GM06990 (cell line): ENCODE measurements at places on chromosomes 3 and 15.

DNA sequence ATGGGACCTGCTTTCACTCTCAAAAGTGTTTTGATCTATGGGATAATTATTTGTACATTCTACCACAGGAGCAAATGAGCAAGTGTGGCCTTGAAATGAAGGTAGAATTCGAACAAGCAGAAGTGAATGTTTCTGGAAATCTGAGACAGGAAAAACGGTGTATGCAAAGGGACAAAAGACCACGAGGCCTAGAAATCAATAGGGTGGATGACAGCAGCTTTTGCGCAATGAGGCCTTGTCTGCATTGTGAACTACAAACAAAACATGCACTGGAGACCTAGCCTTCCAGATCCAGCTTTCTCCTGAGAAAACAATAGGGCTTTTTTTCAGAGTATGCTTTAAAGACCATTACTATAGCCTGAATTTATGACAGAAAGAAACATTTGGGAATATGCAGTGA lies 1137.0 kb downstream of the ROBO2 start:
- DNase-seq, result no peak

DNA sequence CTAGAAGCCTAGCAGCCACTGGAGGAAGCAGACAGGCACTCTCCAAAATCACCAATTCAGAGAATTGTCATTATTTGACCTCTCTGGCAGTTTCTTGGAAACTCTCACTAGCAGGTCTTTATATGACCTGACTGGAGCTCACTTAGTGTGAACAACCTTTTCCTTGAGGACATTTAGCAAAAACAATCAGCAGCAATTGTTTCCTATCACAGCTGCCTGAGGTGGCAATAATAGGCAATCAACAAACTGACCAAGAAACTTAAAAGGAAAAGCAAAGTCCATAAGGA lies 162.4 kb upstream of the STT3B start:
- DNase-seq, result no peak

- DNase-seq, result no peak
Observed at GRCh38 chr15:51672913-51673857, 8.1 kb upstream of the SCG3 start.

DNA sequence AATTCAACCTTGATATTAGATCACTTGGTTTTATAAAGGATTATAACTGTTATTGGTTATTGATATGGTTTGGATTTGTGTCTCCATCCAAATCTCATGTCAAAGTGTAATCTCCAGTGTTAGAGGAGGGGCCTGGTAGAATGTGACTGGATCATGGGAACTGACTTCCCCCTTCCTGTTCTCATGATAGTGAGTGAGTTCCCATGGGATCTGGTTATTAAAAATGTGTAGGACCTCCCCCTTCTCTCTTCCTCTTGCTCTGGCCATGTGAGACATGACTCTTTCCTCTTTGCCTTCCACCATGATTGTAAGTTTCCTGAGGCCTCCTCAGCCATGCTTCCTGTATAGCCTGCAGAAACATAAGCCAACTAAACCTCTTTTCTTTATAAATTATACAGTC lies 136.0 kb upstream of the UBE2E2 start:
- DNase-seq, result no peak

DNA sequence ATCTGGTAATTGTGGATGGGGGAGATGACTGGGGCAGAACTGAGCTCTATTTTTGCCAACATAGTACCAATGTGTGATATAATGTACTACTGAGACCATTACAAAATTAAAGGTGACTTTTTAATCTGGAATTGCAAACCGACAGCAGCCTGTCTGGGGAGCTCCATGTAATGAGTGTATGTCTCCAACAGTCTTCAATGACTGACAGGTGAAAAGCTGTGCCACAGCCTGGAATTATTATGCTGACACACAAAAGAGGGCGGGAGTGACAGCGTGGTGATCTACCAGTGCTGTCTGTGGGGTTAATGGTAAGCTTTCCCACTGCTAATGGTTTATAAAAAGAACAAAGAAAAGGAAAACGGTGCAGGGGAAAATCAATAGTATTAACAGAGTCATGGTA lies 143.4 kb downstream of the CLSTN2 start:
- DNase-seq, result no peak

DNA sequence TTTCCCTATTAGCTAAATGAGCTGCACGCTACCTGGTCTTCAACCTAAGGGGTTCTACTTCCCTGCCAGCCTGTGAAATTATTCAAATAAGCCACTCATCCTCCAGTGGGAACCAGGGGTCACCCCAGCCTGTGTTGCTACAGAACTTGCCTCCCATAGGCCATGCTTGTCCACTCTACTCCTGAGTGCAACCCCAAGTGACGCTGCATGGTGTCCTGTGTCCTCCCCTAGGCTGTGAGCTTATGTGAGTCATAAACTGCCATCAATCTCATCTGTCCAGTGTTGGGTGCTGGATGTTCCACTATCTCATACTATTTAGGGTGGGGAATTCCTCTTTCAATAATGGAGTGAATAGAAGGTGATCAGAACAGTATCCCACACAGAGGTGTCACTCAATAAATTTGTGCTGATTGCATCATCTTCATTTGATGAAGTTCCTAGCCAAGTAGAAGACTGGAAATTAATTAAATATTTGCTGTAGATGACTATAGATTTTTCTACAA lies 49.8 kb upstream of the SSR3 start:
- no peak for DNase-seq

- DNase-seq, result no peak
Observed at GRCh38 chr3:56324473-56324872, 143.8 kb downstream of the ERC2 start.

DNA sequence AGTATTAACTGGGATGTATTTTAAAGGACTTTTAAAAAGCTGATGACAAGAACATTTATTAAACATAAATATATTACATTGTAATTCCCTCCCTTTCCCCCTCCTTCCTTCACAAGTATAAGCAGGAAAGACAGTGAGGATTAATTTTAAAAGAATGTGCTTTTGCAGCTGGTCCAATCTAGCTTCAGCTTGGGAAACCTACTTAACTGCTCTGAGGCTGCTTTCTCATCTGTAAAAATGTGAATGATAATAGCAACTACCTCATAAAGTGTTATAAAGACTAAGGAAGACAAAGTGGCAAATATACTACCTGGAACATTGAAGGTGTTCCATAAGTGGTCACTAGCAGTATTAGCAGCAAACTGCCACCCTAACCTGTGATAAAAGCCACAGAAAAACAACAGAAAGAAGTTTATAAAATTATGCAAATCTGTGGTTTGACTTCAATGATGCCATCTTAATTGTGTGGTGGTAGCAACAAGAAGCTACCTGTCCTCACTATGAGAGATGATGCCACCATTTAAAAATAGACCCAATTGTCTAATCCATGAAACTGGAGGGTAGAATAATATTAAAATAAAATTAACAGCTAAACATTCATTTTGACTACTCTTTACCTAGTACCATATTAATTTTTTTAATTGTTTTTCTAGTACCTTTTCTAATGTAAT lies 20.0 kb downstream of the DHX36 start:
- no peak for DNase-seq

DNA sequence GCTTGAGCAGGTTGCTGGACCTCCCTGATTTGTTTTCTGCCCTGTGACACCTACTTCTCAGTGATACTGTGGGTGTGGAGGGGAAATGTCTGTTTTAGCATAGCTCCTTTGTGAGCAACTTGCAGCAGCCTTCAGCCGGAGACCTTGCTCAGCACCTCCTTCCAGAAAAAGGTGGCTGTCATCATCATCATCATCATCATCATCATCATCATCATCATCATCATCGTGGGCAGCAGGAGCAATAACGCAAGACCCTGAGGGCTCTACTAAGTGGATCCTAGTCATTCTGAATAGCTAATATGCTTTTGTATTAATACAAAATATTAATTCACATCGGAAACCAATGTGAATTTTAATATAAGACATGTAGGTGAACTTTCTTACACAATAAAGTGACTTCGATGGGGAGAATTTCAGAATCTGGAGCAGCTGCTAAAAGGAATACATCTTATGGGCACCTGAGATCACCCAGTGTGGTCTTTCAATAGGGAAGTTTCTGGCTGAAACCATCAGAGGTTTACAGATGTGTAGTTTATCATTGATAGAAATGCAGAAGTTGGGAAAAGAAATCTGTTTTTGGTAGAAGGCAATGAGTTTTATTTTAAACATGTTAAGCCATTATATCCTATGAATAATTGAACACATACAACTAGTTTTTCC lies 8.6 kb downstream of the GABRR3 start:
- no peak for DNase-seq

GRCh38 chr3:148513096-148513543 lies 184.6 kb upstream of the AGTR1 start:
- DNase-seq, result no peak

DNA sequence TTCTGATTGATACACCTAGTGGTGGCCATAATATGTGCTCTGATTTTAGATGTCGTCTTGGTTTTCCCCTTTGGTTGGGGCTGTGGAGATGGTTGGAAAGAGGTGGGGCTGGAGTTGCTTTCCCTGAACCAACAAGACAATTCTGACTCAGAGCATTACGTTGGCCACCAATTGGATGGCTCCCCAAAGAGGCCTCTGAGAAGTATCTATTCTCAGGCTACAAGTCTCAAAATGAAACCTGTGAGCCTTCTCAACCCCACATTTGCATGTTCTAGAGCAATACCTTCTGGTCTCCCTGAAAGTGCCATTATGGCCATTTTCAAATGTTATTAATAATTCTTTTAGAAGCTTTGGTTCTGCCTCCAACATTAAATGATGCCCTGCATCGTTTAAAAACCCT lies 188.4 kb upstream of the WNT5A start:
- peak; percentile 57 for DNase-seq
